ENCODE measurements at places on chromosomes 3 and 15.
A peak's percentile ranks its signal among the peaks of the same experiment; 100 is the strongest.

DNA sequence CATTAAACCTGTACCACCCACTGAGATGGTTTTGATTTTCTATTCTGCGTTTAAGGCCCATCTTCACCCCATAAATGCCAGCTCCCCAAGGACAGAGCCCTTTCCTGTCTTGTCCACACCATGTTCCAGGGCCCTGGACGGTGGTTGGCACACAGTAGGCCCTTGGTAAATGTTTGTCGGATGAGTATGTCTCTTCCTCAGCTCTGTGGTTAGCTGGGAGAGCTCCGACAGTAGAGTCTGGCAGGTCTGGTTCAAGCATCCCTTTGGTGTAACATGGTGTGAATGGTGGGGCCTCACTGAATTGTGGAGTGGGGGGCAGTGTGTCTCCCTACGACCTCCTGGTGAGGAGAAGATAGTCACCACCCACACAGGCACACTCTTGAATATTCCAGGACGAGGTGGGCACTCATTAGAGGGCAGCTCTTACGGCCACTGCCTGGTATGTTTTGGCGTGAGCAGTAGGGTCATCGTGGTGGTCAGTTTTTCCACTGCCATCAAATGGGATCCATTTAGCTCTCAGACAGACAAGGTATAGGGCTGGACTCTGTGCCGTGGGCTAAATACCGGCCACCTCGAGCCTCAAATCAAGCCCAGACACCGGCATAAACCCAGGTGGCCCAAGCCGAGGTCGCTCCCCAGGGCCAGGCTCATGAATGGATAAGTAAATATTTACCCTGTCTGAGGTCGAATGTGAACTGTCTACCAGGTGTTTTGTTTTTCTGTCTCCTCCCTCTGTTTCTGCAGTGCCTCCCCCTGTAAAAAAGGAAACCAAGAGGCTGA is 61.3 kb downstream of the SMAD3 start:
- DNase-seq: no peak

DNA sequence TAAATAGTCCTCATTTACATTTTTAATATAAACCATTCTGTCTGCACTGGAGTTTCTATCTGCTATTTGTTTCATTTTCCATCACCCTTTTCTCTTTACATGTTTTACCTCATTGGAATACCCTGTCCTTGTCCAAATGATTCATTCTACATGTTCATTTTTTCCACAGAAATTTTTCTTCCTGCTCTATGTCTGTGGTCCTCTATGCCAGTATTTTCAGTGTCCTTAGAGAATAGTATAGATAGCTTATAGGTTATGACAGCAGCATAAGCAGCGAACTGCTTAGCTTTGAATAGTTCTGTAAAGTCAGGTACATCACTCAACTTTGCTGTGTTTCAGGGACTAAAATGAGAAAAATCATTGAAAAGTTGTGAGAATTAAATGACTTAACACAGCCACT is 742.3 kb upstream of the CBLB start:
- no peak for DNase-seq

DNA sequence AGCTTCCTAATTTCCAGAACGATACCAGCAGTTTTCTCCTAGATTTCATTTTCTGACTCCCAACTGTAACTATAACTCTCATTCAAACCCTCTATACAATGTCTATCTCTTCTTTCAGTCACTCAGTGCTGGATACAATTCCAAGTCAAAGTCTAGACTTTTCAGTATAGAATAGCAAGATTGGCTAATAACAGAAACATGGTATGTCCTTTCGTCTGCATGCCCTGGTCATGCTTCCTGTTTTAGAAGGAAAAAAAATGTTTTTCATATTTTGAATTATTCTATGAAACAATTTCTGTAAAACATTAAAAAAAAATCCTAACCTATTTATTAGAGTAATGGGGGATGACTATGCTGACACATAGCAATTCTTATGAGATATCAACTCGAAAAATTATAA is 180.0 kb downstream of the KCNAB1 start:
- DNase-seq: no peak

- no peak for DNase-seq
These were observed 3.0 kb upstream of the RAD18 start for GRCh38 chr3:8966150-8966819.

DNA sequence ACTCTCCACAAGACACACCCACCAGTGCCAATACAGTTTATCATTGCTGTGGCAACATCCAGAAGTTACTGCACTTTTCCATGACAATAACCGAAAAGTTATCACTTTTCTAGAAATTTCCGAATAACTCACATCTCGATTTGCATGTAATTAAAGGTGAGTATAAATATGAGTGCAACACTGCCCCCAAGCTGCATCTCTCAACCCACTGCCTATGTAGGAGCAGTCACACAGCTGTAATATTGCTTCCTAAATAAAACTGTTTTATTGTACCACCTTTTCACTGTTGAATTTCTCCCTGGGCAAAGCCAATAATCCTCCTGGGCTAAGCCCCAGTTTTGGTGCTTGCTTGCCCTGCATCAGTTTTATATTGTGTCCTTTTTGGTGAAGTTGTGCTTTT is 601.0 kb upstream of the EPHA6 start:
- no peak for DNase-seq

DNA sequence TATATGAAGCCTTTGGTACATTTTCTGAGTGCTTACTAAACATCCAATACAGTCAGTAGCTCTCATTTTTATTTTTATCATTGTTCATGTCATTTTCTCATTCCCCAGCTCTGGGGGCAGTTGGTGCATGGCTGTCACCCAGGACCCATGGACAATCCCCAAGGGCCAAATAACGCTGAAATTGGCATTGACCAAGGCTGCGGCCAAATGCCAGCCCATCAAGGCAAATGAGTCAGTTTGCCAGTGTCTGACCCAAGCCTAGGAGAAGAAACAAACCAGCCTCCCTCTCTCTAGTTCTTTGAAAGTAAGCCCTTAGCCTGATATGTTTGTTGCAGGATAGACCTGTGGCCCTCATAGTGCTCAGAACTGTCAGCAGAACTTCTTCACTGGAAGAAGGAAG is 219.2 kb downstream of the THSD4 start:
- DNase-seq: no peak

- no peak for DNase-seq
These were observed 1.4 kb downstream of the PEAK1 start for GRCh38 chr15:77418391-77418965.

- no peak for DNase-seq
These were observed 21.4 kb downstream of the SCG3 start for GRCh38 chr15:51702710-51703109.

- no peak for DNase-seq
These were observed 45.5 kb downstream of the GPR149 start for GRCh38 chr3:154384479-154384878.

- DNase-seq: no peak
These were observed 43.1 kb upstream of the PFN2 start for GRCh38 chr3:150013801-150014200.

GRCh38 chr3:36907911-36908646 is 36.8 kb downstream of the TRANK1 start:
- DNase-seq: peak; percentile 34

DNA sequence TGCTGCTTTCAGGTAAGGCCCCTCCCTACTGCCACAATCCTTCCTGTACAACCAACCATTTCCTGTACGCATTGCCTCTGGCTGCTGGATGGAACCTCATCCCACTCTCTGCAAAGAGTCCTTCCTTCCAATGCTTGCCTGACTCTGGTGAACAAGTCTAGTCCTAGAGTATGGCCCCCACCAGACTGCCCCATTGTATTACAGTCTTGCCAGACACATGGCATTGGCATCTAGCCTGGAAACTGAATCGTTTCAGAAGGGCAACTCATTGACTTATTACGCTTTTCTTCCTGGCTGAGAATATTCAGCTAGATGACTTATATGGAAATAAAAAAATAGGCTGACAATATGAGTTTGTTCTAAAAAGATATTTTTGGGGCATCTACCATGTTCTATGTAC is 170.3 kb downstream of the SUCLG2 start:
- no peak for DNase-seq

DNA sequence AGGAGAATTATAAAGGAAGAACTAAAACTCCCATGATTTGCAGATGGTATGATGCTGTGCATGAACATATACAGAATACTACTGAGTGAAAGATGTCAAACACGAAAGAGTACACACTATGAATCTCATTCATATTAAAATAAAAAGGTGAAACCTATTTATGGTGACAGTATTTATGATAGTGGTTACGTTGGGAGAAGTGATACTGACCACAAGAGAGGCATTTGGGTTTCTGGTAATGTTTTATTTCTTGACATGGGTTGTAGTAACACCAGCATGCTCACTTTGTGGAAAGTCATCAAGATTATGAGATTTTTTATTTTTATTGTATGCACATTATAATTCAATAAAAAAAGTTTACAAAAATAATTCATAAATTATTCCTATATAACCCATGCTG is 324.0 kb downstream of the GAP43 start:
- no peak for DNase-seq

DNA sequence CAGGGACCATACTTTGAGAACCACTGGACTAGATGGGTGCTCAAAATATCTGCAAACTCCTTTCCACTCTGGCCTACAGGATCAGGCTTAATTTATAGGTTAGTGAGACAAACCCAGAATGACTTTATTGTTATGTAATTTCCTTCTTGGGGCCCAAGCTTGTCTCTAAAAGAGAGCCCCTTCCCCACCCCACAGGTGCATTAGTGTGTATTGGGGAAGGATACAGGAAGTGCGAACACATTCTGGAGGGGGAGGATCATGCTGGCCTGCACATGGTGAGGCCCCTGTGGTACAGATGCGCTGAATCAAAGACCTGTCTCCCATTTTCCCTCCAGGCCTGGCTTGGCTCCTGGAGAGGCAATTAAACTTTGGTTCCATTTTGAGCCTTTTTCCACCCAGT is 273.0 kb upstream of the LRTM1 start:
- DNase-seq: no peak

DNA sequence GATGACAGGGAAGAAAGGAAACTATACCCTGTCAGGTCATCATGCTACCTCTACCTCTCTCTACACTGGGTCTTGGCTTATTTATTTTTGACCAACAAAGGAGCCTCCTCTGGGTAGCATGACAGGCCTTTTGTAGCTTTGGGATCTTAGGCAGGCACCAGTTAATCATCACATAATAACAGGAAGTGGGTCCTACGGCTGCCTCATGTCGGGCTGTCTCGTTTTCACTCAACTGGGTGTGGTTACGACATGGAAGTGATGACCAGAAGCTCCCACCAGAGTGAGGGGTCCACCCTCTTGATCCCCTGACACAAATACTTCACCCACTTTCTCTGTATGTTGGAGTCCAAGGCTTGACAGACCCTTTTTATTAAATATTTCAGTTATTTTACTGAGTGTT is 105.3 kb downstream of the CD47 start:
- DNase-seq: peak; percentile 17

GRCh38 chr3:143222981-143223380 is 103.4 kb downstream of the CHST2 start:
- DNase-seq: no peak

GRCh38 chr3:158355623-158356588 is 215.1 kb upstream of the MLF1 start:
- no peak for DNase-seq

DNA sequence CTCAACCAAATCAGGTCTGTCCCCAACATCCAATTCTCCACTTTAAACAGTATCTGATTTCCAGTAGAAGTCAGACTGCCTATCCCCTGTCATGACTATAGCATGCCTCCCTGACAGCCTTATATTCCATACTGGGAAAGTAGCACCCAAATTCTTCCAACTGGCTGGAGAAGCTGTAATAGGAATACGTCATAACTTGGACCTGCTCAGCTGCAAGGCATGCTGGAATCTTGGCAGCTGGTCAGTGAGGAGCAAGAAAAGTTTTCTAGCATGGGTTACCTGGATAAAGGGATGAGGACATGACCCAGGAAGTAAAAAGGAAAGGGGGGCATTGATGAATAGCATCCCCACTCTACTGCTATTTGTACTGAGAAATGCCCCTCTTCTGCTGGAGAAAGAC is 8.9 kb downstream of the SEMA5B start:
- no peak for DNase-seq

DNA sequence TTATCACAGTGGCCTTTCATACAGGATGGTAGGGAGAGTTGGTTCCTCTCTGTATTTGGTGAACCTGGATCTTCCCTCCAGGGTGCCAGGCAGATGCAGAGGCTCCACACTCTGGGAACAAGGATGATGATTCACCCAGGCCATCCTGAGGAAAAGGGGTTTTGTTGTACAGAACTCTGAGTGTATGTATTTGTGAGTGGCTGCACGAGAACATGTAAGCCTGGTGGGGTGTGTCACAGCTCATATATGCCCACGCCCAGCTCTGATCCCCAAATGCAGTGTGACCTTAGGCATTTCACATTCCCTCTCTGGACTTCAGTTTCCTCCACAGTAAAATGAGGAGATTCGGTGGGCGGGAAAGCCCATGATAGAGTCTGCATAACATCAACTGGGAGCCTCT is 11.6 kb upstream of the CILP start:
- DNase-seq: no peak

DNA sequence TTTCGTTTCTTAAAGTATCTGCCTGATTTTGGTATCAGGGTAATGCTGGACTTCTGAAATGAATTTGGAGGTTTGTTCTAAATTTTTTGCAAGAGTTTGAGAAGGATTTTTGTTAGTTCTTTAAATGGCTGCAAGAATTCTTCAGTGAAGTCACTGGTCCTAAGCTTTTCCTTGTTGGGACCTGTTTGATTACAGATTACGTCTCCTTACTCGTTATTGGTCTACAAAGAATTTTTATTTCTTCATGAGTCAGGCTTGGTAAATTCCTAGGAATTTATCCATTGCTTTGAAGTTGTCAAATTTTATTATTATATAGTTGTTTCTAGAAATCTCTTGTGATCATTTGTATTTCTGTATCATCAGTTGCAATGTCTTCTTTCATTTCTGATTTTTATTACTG is 196.0 kb downstream of the DPH6 start:
- DNase-seq: no peak

- no peak for DNase-seq
These were observed 249.4 kb downstream of the LPP start for GRCh38 chr3:188403404-188403803.

DNA sequence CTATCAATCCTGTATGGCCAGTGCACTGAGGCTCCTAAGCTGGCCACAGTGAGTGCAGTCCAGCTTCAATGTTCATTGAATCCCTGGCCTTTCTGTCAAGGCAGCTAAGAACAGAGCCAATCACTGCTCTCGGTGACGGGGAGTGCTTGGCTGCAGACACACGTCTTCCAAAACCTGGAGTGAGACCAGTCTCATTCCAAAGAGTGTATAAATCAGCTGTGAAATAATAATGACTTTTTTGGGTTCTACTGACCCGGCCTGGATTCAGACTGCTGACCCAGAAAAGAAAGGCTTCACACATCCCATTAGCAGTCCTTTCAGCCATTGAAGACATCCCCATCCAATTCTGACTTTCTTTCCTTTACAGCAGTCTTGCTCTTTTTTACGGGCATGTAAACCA is 665.5 kb downstream of the GBE1 start:
- no peak for DNase-seq

- DNase-seq: no peak
These were observed 68.0 kb downstream of the CHL1 start for GRCh38 chr3:264394-265156.

DNA sequence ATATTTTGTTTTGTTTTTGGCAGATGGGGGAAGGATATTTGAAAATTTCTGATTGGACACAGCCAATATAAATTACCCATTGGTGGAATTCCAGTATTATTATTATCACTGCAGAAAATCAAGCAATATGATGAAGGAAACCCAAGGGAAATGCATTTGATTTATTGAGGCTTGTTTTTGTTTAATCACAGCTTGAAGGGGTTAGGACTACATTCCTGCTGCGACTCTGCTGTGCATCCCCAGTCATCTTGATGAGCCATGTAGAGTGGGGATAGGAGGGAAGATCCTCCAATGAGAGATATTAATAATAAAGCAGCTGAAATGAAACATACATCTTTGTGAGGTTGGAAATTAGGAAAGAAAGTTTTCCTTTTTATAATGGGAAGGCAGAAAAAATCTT is 208.6 kb downstream of the GAP43 start:
- DNase-seq: no peak

Measured in stimulated activated CD4-positive, alpha-beta T cell treated with anti-CD3 and anti-CD28 coated beads, Interleukin-12 subunit alpha, Interleukin-12 subunit beta, amount 100 ng/mL, for 48 hours (primary cell).